Myocyte (in vitro differentiated cells): ENCODE measurements at places on chromosomes 5 and 9.

DNA sequence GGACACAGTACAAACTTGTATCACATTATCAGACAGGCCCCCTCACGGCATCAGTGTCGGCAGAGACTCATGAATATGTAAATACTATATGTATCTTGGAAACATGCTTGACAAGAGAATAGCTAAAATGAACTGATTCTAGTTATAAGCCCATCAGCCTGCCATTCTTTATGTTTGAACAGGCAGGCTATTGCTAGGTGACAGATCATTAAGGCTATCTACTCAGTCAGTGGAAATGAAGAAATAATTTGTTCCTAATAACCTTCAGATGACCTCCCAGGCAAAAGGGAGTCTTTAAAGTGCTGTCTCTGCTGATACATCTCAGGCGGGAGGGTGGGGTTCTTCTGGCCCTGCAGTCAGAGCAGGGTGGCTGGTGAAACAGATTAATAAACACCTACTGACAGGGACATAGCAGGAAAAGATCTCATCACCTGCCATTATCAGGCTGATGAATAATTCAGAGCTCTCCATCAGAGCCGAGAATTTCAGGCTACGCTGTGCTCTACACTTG lies 394.2 kb downstream of the RASEF start:
- DNase-seq: no peak

GRCh38 chr9:33939924-33940874 lies 108.5 kb downstream of the UBAP2 start:
- no peak for DNase-seq

DNA sequence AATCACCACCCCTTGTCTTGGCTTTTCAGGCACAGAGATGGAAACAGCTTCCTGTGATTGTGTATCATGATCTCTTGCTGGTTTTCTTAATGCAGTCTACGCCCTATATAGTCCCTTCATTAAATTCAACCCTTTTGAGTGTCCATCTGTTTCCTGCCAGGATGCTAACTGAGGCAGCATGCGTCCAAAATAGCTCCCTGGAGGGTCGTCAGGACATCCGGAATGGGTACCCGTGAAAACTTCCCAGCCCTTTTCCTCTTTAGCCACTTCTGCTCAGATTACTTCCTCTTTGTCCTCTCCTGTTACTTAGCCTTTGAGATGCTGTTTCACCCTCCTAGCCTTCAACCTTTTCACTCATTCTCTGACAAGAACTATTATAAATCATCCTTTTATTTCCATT lies 79.8 kb upstream of the KLF9 start:
- no peak for DNase-seq

DNA sequence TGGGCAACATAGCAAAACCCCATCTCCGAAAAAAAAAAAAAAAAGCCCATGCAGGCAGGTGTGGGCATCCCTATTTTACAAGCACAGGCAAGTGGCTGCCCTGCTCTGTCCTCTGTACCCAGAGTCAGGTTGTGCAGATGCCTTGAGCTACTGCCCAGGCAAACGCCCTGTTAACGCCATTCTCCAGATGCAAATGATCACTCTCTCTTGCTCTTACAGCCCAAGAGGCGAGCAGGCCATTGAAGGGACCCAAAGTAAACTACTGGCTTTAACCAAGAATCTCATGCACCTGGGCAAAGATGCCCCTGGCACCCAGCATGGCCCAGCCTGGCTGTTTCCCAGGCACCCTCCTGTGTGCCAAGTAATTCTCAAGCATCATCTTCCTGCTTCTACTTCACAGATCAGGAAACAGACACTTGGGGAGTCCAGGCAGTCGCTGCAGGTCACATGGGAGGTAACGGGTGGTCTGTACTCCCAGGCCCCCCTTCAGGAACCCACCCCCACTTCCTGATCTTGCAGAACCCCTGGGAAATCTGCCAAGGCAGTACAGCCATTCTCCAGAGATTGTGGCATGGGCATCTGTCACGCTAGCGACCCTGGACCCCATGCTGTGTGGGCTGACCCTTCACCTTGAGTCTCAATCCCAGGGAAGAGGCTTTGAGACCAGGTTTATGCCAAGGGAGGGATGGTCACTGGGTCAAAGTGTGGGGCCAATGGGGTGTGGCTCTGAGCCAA lies 14.2 kb downstream of the EEIG1 start:
- DNase-seq: no peak

GRCh38 chr9:120264528-120264927 lies 315.4 kb downstream of the CDK5RAP2 start:
- DNase-seq: peak; percentile 65
